ENCODE measurements at places on chromosomes 4 and X.

DNA sequence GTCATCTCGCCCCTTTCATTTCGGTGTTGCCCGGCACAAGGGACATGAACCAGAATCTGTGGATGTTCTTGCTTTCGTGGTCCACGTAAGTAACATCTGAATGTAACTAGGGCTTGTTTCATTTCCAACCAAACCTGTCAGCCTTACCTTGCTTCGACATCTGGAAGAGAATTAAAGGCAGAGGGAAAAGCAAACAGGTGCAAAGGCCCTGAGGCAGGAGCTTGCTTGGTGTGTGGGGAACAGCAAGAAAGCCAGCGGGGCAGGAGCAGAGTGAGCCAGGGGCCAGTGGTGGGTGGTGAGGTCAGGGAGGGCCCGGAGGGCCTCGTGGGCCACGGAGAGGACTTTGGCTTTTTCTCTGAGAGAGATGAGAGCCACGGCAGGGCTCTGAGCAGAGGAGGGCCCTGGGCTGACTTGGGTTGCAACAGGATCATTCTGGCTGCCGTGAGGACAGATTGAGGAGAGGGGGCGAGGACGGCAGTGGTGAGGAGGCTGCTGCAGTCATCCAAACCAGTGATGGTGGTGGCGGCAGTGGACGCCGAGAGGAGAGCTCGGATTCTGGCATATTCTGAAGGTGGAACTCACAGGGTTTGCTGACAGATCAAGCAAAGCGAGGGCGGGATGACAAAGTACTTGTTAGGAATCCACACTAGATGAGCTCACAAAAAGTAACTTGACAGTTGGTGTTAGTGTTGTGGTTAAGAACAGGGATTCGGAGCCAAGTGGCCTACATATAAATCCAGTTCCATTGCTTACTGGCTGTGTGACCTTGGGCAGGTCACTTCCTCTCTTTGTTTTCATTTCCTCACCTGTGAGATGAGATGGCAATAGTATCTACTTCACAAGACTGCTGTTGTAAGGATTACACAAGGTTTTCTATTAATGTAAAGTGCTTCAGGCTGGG lies 6.8 kb upstream of the WDR13 start:
- DNase-seq, result no peak

DNA sequence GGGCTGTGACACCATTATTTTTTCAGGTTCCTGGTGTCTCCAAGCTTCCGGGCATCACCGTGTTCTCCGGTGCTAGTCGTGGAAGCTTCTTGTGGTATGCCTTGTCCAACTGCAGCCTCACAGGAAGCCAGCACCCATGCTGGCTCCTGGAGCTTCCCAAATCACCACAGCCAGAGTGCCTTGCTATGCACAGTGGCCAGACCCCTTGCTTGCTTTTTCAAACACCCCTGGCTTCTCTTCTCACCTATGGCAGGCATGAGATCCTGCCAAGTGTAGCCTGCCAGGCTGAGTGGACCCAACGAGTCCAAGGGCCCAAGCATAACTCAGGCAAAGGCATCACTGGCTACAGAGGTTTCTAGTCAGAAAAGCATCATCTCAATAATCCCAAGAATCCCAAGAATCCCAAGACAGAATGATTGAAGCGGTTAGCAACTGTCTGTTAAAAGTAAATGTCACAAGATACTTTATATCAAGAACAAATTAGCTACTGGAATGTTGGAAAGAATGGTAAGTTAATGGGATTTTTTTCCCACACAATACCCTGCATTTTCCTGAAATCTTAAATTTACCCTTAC lies 1522.9 kb downstream of the PCDH18 start:
- no peak for DNase-seq

DNA sequence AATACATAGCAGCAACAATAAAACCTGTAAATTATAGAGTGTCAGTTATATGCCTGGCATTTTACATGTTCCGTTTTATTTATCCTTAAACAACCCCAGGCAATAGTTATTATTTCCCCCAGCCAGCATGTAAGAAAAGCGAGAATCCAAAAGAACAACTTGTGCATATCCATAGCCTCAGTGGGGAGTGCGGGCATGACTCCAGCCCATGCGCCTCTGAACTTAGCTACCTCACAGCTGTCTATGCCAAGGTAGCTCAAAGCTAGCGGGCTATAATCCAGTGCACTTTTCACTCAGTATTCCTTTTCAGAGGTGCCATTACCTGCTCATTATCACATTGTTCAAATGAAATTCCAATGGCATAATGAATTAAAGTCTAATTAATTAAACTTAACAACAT lies 257.3 kb upstream of the EDNRA start:
- DNase-seq, result no peak

- no peak for DNase-seq
These were observed 85.0 kb downstream of the ADRA2C start for GRCh38 chr4:3851211-3851610.

DNA sequence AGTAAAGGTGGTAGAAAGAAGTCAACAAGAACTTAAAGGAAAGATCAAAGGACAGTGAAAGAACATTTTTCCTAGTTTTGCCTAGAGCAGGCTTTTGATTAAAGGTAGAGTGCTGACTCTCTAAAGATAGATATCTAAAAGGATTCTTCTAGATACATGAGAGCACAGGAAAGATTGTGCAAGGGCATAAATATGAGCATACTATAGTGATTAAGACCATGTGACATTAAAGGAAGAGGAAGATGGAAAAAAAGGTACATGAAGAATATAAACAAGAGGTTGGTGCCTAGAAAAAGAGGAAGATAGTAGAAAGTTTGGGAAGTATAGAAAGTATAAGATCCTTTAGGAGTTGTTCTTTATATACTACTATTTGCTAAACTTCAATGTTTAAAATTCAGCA lies 26.1 kb upstream of the TET2 start:
- DNase-seq, result no peak

GRCh38 chrX:68913249-68913547 lies 84.4 kb downstream of the EFNB1 start:
- no peak for DNase-seq

GRCh38 chr4:110636680-110637407 lies 14.0 kb upstream of the PITX2 start:
- no peak for DNase-seq

DNA sequence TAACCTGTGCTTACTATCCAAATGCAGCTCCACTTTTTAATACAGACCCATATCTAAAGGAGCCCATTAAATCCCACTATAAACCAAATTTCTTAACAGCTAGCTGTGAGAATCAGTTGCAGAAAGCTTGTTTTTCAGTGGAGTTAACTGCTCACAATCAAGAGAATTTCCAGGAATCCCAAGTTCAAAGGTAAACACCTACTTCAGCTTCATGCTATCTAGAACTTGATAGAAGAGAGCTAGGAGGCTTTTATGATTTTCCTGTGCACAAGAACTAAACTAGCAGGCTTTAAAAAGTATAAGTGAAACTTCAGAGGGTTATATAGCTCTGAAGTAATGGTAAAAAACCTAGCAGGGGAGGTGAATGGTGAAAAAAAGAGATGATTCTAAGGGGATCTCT lies 96.2 kb upstream of the PABPC4L start:
- no peak for DNase-seq

- no peak for DNase-seq
These were observed 65.1 kb upstream of the CCDC160 start for GRCh38 chrX:134171661-134172587.

- DNase-seq, result no peak
These were observed 2185.1 kb upstream of the TENM3 start for GRCh38 chr4:180057891-180058671.

- no peak for DNase-seq
These were observed 777 bp upstream of the CASK start for GRCh38 chrX:41923978-41924683.

DNA sequence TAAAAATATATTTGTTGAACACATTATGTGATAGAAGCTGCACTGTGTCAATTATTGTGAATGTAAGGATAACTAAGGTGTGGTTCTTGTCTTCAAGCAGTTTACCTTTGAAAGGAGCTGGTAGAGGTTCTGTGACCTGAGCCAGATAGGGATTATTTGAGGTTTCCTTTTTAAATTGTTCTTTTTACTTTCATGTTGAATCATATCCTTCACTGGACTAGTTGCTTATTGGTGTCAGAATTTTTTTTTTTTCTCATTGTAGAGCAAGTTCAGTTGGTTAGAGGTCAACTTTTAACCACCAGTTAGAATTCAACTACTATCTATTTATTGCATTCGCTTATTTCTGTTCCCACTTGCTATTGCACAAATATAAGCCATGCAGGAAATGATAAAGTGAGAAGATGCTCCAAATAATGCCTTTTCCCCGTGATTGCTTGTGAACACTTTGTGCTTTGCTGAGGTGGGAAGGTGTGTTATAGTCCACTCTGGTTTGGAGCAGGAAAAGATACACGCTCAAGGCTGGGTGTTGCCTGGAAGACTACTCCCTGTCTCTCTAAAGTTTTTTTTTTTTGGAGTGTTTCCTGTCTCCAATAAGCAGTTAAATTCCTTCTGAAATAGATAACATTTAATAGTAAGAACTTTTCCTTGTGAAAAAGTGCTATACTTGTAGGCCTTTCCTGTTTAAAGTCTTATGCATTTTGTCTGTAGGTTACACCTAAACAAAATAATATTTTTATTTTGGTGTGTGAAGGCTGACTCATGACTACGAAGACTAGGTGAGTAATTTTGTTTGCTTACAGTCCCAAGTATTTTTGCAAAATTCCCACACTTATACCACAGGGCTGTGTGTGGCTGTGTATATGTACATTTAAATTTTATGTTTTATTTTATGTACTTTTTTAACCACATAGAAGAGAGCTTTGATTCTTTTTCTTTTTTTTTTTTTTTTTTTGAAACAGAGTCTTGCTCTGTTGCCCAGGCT lies 83.8 kb upstream of the LCORL start:
- DNase-seq, result no peak

GRCh38 chrX:1750267-1750666 lies 135.4 kb downstream of the ASMT start:
- no peak for DNase-seq

GRCh38 chrX:21996872-21997455 lies 35.2 kb upstream of the PHEX start:
- no peak for DNase-seq

DNA sequence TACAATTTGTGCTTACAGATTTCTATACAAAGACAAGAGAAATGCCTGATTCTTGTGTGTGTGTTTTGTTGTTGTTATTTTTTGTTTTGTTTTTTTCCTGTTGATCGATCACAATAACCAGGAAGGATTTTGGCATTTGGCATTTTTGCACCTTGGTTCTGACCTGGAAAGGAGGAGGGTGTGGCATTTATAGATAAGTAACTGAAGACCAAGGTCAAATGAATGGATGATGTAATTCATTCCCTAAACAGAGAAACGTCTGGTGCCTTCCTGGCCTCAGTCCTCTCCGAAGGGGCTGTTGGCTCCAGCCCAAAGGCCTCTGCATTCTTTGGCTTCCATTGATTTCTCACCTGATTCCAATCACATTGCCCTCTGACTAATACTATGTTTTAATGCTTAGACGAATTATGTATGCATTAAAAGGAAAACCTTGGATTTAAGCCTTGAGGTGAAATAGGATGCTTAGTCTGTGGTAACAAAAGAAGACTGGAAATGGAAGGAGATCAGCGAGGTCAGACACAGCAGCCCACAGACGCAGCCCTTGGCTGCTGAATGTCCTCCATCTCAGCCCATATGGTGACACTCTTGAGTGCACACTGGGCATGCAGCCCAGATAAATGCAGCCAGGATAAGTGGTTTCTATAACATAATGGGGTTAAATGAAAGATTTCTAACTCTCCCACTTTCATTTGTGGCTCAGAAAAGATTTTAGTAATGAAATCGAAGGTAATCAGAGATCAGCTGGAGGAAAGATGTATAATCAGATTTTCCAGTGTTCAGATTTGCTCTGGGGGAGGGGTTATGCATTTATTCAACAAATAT lies 60.5 kb upstream of the TRIM2 start:
- DNase-seq, result no peak

DNA sequence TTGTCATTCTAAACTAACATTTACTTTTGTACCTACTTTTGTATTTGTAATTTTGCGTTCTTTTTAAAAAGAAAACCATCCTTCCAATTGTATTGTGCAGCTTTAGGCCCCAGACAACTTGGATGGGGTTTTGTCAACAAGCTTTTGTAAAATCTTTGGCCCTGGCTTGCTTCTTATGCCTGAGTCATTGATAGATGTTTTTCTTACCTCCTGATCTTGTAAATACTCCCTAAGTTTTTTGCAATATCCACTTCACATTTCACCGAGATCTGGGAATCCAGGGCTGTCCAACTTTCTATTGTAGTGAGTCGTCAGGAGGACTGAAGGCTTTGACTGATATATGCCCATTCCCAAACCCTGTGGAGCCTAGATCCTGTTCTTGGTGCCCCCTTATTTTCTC lies 126.9 kb upstream of the GUCY1A1 start:
- no peak for DNase-seq

DNA sequence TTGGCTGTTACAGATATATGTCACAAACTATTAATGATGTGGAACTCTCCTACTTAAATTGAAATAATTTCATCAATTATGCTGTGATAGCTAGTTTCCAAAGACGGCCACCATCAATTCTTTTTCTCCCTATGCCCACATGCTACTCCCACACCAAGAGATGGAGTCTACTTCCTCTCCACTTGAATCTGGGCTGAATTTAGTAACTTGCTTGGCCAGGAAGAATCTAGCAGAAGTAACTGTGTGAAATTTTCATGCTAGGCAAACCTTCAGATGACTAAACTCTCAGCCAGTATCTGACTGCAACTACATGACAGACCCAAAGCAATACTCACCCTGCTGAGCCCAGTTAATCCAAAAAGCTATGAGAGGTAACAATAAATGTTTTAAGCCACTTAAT lies 3.2 kb downstream of the SEPSECS start:
- DNase-seq, result no peak

DNA sequence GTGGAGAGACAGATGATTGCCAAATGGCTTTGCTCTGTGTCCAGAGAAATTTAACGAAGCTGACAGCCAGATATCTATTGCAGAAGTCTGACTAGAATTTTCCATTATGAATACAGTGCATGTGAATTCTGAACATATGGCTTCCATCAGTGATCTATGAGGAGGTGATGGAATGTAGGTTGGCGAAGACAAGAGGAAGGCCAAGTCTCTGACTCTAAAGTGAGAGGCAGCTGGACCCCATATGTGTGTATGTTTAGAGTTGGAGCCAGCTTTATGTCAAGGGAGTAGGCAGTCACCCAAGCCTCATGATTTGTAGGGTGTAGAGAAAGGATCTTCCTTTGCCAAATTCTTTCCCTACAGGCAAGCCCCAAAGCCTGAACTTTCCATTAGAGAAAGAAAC lies 76.2 kb upstream of the TEX13D start:
- no peak for DNase-seq

- DNase-seq, result no peak
These were observed 482.8 kb upstream of the FAM241A start for GRCh38 chr4:111662496-111662895.

GRCh38 chr4:17090063-17090462 lies 191.6 kb upstream of the LDB2 start:
- no peak for DNase-seq

GRCh38 chrX:37847733-37848197 lies 394 bp upstream of the DYNLT3 start:
- DNase-seq, result no peak

GRCh38 chr4:73034896-73035295 lies 34.6 kb downstream of the COX18 start:
- no peak for DNase-seq

- no peak for DNase-seq
These were observed 112.0 kb upstream of the ETNPPL start for GRCh38 chr4:108874806-108875205.

- DNase-seq, result no peak
These were observed 54.9 kb downstream of the PHOX2B start for GRCh38 chr4:41693629-41694028.

GRCh38 chrX:20637351-20637750 lies 370.6 kb upstream of the RPS6KA3 start:
- DNase-seq, result no peak
